ENCODE measurements at places on chromosomes 5 and 9.
A peak's percentile ranks its signal among the peaks of the same experiment; 100 is the strongest.

DNA sequence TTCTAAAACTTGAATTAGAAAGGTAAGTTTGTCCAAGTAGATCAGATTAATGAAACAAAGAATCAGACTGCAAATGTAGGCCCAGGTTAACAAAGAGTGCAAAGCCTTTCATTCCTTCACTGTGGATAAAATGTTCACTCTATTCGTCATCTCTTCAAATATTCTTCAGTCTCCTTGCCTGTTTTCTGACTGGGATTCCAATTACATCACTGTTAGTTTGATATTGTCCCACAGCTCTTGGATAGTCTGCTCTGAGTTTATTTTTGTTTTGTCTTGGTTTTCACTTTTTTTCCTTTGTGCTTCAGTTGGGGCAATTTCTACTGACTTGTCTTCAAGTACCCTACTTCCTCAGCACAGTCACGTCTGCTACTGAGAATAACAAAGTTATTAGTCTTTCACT lies 38.5 kb upstream of the GZMA start:
- DNase-seq: no peak

DNA sequence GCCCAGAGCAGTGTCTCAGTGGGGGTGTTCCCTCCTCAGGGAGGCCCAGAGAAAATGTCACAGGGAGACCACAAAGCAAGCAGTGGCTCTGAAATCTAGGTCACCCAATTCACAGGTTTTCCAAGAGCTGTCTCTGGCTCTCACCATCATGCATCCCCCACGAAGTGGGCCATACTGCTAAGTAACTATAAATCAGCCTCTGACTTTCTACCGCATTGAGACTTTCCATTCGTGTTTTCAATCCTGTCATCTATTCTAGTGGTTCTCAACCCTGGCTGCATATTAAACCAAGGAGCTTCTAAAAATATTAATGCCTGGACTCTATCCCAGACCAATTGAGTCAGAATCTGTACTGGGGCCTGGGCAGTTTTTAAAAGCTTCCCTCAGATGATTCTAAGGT lies 2.0 kb upstream of the C1QTNF3 start:
- no peak for DNase-seq

GRCh38 chr5:58849921-58850667 lies 267.2 kb downstream of the RAB3C start:
- peak; percentile 12 for DNase-seq

DNA sequence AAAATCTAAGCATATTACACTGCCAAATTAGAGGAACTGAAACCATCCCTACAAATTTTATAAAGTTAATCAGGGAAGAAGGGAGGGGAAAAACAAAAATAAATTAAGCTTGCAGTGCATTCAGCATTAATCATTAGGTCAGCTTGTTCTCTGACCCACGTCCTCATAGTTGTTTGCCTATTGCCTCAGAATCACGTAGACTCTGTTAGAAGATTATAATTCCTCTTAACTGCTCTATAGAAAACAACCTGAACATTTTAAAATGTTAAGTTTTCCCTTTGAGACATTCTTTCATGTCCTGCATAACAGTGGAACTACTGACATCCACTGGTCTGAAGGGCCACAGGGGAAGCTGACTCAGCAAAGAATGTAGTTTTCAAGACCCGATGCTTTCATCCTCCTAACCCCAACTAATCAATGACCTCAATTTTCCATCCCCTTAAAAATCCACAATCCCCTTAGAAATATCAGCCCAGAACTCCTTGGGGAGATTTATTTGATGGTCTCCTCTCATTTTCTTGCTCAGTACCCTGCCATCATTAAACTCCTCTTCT lies 112.4 kb downstream of the FBXO4 start:
- no peak for DNase-seq

DNA sequence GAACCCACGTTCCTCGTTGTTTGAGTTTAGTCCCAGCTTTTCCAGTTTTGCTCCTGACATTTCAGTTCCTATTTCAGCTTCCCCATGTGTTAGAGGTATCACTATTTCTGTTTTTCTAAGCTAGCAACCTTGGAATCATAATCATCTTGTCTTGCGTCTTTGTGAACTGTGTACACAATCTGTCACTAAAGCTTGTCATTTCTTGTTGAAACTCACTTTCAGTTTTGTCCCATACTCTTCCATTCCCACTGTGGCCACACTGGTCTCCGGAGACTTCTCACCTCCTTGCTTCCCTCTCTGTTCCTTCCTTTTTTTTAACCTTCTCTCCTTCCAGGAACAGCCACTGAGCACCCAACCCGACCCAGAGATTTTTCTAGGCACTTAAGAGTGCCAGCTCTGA lies 36.9 kb downstream of the TGFBR1 start:
- DNase-seq: no peak

GRCh38 chr9:136754626-136755301 lies 3.3 kb downstream of the LCN8 start:
- DNase-seq: no peak

- DNase-seq: no peak
Measured at GRCh38 chr5:167071981-167072610, 1219.3 kb upstream of the WWC1 start.

Data from Jurkat, Clone E6-1 (cell line).